Omental fat pad (tissue), 4 donors: ENCODE measurements at places on chromosomes 7 and 10. TPM values are rescaled to one million over a fixed set of nuclear protein-coding genes. Genes with fewer than 3 reads are reported as not detected.

Gene CPN1
- not detected for total RNA-seq

Gene PLEKHS1
- not detected for total RNA-seq

Gene ACTA2
- total RNA-seq = 168 TPM

Gene CALML5
- not detected for total RNA-seq

Gene ITPRIP
- total RNA-seq = 23.4 TPM

Gene SFRP4
- total RNA-seq = 17.5 TPM

Gene APBB1IP
- 23.5 TPM for total RNA-seq

Gene OR6B1
- total RNA-seq = not detected

Gene KLHL7
- 51.7 TPM for total RNA-seq

Gene OR2A7
- 3.8 TPM for total RNA-seq

Gene SPDYE5
- not detected for total RNA-seq

Gene TFEC
- total RNA-seq = 7.3 TPM

Gene ANXA8L1
- total RNA-seq = 2.4 TPM

Gene UFSP1
- 7.4 TPM for total RNA-seq

Gene NOS3
- 75.3 TPM for total RNA-seq

Gene FRAT2
- 16.2 TPM for total RNA-seq

Gene DGKB
- 0.12 TPM for total RNA-seq

Gene KCNIP2
- 90.5 TPM for total RNA-seq

Gene TET1
- 3.1 TPM for total RNA-seq

Gene SLC13A1
- not detected for total RNA-seq
